ENCODE measurements at places on chromosomes 6 and 20. TPM values are rescaled to one million over a fixed set of nuclear protein-coding genes. Genes with fewer than 3 reads are reported as not detected.

The ZC2HC1B gene
- total RNA-seq, result not detected

The AVP gene
- not detected for total RNA-seq

The UQCC2 gene
- 21.2 TPM for total RNA-seq

DNA sequence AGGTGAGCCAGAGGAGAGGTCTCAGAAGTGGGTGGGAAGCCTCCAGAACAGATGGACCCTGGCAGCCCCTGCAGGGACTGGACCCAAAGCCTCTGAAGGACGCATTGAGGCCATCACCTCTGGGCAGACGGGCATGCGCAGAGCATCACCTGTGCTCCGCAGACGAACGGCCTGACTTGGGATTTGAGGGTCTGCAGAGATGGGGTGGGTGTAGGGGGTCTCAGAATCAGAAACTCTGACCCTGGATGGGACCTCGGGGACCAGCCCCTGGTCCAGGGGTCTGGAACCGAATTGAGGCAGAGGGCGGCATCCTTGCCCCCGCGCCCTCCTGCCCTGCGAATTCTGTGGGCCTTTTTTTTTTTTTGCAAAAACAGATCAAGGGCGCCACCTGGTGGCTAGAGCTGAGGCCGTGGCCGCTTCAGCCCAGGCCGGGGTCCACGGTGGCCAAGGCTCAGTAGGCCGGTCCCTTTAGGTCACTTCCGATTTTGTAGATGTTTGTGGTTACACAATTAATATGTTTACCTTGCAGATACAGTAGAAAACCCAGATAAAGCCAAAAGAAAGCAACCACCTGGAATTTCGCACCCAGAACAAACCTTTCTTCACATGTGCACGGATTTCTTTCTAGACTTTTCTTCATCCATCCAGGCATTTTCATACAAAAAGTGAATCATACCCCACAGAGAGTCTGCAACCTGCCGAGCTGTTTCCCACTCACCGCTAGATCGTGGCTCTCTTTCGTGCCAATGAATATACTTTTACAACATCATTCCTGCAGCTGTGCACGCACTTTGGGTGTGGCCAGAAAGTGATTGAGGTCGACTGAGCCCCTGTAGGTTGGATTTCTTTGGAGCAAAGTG lies 25.9 kb downstream of the ZBP1 start:
- DNase-seq, result no peak

GRCh38 chr20:37911838-37912281 lies 8.9 kb downstream of the VSTM2L start:
- DNase-seq, result no peak

- no peak for DNase-seq
Measured at GRCh38 chr6:170464524-170464979, 88.6 kb downstream of the PSMB1 start.

DNA sequence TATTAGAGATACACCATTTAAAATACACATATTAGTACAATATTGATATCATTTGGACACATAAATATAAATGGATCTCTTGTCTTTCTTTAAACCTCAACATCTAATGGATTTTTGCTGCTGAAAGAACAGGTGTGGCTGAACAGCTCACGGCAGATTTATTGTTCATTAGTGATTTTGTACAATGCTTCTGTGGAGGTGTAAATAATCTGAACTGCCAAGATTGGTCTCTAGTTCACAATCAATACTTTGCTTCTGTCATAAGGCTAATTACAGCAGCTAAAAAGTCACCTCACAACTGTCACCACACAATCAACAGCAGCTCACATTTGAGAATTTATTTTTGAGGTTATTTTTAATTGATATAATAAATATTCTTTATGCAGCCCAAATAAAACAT lies 162.0 kb upstream of the SIM1 start:
- DNase-seq, result no peak

- DNase-seq, result peak; percentile 79
Measured at GRCh38 chr6:38493931-38494547, 145.7 kb downstream of the BTBD9 start.

GRCh38 chr6:27238010-27238983 lies 9.2 kb upstream of the PRSS16 start:
- peak; percentile 2 for DNase-seq

GRCh38 chr6:75308250-75308988 lies 23.8 kb upstream of the TMEM30A start:
- no peak for DNase-seq

GRCh38 chr20:47501116-47501481 lies 588 bp upstream of the NCOA3 start:
- DNase-seq, result no peak

DNA sequence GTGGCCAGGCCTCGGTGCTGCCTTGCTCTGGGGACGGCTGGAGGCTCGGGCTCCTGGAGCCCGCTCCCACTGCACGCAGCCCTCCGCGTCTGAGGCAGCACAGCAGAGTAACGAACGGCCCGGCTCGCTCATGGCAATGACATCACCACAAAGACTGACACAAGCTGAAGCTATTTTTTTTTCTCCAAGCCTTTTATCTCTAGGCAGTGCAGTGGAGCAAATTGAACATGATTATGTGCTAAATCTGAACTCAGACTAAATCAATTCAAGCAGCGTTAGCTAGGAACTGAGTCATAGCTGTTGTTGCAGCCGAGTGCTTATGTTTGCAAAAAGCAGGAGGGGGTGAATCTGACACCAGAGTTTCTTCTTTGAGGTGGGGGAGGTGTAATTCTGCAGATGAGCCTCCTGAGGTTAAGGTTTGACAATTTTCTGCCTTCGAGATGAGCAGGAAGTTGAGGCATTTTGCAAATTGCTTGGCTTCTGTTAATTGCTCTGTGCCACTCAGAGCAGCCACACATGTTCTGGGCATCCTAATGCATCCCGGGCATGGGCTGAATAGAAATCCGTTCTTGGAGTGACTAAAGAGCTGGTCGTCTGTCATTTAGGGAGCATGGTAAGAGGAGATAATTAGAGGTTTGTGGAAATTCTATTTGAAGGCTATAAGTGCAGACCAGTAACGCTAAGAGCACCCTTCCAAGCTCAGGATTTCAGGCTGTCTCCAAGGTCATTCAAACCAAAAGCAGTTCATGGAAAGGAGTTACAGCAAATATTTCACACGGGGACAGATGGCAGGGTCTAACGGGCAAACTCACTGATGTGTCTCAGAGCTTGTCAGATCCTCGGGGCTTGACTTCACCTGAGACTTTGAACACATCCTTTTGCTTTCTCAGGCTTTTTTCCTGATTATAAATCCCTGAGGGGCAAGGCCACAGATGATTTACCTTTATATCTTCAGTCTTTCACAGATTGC lies 155.1 kb upstream of the ENPP5 start:
- no peak for DNase-seq

- peak; percentile 46 for DNase-seq
Measured at GRCh38 chr6:31901415-31901952, 402 bp downstream of the ZBTB12 start.
